ENCODE measurements at places on chromosomes 11 and 22. TPM values are rescaled to one million over a fixed set of nuclear protein-coding genes. Genes with fewer than 3 reads are reported as not detected.

SCARF2 gene
- 26.3 TPM for total RNA-seq

RIMBP3B gene
- 0.62 TPM for total RNA-seq

KCNK4 gene
- total RNA-seq = 0.25 TPM

NAALAD2 gene
- total RNA-seq = 3.7 TPM

NRXN2 gene
- 8.6 TPM for total RNA-seq

ART1 gene
- not detected for total RNA-seq

OR5I1 gene
- total RNA-seq = not detected

HPS5 gene
- total RNA-seq = 15.3 TPM

OR51B2 gene
- not detected for total RNA-seq

PNPLA3 gene
- total RNA-seq = 19.6 TPM

MS4A1 gene
- total RNA-seq = 0.71 TPM

TENM4 gene
- 25.0 TPM for total RNA-seq

TMEM138 gene
- total RNA-seq = 39.0 TPM

SLC6A5 gene
- total RNA-seq = not detected

CEP126 gene
- total RNA-seq = 2.4 TPM

HEPACAM gene
- total RNA-seq = not detected

TMPRSS13 gene
- 1.1 TPM for total RNA-seq

TNNI2 gene
- total RNA-seq = not detected

PAAF1 gene
- 33.5 TPM for total RNA-seq

LMO2 gene
- 3.4 TPM for total RNA-seq

PCSK7 gene
- total RNA-seq = 48.9 TPM

YPEL4 gene
- not detected for total RNA-seq

RASGRP2 gene
- total RNA-seq = 40.3 TPM

MS4A15 gene
- total RNA-seq = 0.39 TPM

CSNK2A3 gene
- total RNA-seq = 1.1 TPM

CBLIF gene
- not detected for total RNA-seq

OR52J3 gene
- total RNA-seq = not detected
